NCI-H82 (cell line): ENCODE measurements at places on chromosomes 5 and 9.

- DNase-seq: peak; percentile 92
These were observed 8.3 kb upstream of the TBC1D2 start for GRCh38 chr9:98263482-98264357.

DNA sequence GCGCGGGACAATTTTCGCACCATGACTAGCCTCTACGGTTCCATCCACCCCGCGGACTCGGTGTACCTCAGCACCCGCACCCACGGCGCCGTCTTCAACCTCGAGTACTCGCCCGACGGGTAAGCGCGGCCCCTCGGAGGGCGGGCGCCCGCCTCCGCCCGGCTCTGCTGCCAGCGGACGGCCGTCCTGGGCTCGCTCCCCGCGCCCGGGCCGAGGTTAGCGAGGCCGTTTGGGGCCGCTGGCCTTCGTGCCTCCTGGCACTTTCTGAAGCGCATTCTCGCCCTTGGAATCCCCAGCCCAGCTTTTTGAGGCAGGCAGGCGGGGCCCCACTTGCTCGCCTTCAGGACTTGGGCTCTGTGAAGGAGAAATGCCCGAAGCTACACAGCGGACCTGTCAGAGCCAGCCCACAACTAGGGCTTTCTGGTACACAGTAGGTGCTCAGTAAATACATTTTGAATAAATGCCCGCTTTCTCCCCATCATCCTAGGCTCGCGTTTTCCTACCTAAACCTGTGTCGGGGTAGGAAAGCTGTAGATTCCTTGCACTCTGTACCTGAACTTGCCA is 772 bp downstream of the DCAF10 start:
- DNase-seq: peak; percentile 37

DNA sequence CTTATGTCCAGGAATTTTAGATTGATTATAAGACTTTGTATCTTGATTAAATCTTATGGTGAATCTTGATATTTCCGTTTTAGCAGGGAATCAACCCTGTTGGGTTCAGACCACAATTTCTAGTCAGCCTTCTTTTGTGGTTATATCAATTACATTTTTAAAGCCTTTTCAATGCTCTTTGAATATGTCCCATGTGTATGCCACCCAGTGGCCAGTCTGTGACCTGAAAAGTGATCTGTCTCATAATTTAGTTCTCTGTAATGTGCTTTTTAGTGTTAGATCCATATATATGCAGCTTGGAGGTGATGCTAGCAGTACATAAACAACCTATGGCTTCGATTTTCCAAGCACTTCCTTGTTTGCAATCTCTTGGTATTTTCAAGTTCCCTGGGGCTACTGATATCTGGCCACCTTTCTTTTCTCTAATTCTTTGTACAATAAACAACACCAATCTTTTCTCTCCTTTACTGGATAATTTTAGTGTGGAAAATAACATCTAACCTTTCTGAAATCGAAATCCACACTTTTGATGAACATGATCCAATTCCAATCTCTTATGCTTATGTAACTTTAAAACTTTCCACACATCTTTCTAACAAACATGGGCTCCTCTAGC is 28.8 kb downstream of the PDE8B start:
- DNase-seq: no peak

DNA sequence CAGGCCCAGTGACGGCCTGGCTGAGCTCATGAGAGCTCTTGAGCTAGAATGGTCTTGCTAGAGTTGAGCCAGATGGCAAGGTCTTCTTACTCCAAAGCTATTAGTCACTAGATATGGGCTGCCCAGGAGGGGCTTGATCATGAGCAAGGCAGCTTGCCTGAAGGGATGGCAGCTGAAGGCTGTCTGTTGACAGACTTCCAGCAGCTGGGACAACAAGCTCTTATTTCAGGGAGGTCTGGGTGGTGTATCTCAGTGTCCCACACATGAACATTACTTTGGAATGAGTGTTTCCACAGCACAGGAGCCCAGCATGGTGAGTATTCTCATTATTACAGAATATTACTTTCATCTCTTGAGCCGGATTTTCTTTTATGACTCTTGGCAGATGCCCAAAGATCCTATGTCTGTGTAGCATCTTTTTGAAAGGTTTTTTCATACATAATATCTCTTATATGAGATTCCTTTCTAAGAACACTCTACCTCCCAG is 414.1 kb downstream of the ARHGEF28 start:
- peak; percentile 88 for DNase-seq

DNA sequence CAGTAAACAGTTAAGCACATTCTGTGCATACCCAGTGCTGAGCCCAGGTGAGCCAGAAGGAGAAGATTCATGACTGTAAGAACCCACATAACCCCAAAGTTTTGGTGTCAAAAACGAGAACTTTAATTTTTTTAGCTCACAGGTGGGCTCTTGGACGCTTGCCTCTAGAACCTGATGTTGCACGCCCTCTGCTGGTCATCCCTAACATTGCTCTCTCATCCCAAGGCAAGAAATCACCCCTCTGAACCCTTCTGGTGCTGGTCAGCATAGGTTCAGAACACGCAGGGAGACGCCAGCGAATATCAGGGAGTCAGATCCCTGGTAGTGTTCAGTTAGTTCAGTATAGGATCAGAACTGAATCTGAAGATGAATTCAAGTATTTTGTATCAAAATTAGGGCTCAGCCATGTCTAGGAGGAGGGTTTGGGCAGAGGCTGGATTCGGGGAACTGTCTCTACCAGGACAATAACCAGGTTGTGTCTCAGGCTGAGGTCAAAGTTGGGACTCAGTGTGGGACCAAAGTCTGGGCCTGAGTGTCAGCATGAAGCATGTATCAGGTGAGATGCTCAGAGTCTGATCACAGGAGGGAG is 4.1 kb upstream of the DNAJB5 start:
- DNase-seq: peak; percentile 71

DNA sequence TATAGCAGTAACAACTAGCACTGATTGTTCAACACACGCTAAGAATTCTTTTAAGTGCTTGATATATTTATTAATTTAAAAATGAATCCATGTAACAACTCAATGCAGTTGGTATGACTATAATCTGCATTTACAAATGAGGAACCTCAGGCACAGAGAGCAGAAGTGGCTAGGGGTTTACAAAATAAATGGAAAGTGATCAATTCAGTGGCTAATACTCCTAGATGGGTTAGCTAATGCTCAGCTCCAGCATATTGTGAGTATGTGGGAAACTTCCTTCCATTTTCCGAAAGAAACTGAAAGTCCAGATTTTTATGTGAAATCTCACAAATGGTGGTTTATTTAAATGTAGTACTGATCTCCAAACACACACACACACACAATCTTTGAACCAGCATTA is 128.0 kb downstream of the RFX3 start:
- DNase-seq: no peak

GRCh38 chr5:9726931-9727330 is 96.8 kb upstream of the TAS2R1 start:
- DNase-seq: no peak

GRCh38 chr9:123727332-123727731 is 202.6 kb downstream of the DENND1A start:
- no peak for DNase-seq

DNA sequence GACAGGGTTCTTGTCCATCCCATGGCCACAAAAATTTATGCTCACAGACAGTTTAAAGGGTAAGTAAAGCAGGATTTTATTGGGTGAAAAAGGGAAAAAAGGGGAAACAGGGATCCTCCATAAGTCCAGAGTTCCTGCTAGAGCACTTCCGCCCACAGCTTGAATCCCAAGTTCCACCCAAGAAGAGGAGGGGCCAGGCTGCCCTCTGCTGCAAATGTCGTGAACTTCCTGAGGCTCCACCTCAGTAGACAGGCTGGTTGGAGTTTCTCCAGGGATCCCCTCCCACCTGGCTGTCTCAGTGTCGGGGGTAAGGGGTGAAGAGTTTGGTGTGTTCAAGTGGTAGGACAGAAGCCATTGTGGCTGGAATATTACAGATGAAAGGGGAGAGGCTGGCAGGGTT is 275.0 kb upstream of the SGCD start:
- DNase-seq: peak; percentile 41

DNA sequence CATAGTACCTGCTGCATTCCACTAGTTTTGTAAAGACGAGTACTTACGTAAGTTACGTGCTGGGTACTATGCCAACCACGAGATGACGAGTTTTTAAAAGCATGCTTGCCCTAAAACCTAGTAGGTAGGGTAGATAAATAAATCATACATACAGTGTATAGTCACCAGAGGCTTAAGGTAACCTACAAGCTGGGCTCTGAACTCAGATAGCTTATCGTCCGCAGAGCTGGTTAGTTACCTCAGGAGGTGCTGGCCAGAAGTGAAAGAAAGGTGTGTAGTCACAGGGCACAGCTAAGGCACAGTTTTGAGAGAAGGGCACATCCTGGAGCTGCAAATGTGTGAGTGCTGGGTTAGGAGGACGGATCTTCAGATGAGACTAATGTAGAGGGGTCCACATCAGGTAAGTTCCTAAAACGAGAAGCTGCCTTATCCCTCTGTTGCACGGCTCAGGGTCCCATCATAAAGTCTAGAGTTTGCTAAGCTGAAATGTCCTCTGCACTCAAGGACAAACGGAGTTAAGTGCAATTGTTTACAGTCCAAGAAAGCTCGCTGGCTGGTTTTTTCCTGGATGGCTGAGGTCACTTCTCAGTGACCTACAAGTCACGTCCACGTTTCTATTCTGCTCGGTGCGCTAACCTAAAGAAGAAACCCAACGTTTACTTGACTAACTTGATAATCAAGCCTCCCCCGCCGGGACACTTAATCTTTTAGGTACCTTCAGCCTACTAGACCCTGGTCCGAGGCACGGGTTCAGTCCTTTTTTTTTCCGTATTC is 1.1 kb upstream of the SNX24 start:
- DNase-seq: no peak

GRCh38 chr5:136772491-136772890 is 407.1 kb upstream of the TRPC7 start:
- DNase-seq: peak; percentile 39

GRCh38 chr5:6436715-6437331 is 11.8 kb upstream of the UBE2QL1 start:
- DNase-seq: no peak

- no peak for DNase-seq
These were observed 50.8 kb downstream of the KCNN2 start for GRCh38 chr5:114412510-114413171.

DNA sequence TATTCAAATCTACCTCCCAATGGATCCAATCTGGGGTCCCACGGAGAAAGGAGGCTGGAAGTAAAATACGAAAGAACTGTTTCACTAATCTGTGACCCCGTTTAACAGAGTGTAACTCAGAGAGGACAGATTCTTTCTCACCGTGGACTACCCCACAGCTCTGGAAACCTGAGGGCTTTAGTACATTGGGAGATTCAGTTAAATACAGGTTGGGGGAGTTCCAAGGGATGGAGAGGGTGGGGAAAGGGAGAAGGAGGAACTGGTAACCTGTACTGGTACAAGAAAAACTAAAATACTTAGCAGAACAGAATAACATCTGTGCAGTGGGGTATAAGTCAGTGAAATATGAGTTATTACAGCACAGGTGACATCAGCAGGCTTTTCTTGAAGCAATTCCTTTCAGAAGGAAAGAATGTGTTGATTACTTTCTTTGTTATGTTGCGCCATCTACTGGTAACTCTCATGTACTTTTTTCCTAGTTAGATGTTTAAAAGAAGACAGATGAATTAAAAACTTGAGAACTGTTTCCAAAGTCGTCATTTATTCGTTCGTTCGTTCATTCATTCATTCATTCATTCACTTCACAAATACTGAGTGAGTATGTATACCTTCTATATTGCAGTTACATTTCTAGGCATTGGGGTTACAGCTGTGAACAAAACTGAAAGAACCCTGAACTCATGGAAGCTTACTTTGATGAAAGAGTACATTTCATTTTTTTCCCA is 30.0 kb upstream of the STOM start:
- peak; percentile 82 for DNase-seq
